ENCODE measurements at places on chromosomes 13 and 19. TPM values are rescaled to one million over a fixed set of nuclear protein-coding genes. Genes with fewer than 3 reads are reported as not detected.

GRCh38 chr19:5046339-5047039 lies 77.6 kb downstream of the KDM4B start:
- DNase-seq: no peak

DNA sequence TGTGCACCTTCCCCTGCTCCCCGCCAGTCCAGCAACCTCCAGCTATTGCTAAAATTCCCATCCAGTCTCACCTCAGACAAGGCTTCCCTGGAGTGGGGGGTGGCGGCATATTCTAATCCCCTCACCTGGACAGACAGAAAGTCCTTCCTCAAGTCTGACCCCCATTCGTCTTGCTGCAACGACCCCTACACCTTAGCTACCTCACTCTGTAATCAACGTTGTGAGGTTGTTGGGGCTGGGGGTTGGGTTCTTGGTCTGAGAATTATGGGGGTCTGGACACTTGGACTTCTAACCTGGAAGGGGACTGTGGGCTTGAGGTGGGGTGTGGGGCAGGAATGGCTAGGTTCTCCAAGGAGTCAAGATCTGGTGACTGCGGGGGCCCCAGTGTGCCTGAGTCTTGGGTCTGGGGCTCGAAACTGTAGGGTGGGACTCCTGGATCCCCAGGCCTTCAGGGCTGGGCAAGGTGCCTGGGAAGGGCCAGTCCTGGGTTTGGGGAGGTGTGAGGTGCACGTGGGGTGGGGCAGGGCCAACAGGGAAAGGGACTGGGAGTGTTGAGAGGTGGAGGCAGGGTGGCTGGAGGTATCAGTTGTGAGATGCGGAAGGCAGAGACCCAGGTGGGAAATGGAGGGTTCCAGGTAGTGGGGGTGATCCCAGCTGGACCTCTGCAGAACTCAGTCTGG lies 1.3 kb downstream of the FOXA3 start:
- DNase-seq: no peak

DNA sequence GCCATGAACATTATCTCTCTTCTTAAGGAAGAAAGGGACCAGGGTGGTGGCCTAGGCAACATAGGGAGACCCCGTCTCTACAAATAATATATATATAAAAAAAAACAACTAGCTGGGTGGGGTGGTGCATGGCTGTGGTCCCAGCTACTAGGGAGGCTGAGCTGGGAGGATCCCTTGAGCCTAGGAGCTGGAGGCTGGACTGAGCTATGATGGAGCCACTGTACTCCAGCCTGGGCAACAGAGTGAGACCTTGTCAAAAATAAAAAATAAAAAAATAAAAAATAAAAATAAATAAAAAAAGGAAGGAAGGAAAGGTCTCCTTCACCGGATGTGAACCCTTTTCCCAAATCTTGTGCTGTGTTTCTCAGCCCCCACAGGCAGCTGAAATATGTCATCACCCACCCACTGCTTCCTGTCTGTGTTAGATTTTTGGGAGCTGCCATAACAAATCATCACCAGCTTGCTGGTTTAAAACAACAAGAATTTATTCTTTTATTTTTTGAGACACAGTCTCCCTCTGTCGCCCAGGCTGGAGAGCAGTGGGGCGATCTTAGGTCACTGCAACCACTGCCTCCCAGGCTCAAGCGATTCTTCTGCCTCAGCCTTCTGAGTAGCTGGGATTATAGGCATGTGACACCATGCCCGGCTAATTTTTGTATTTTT lies 9.5 kb upstream of the TSPAN16 start:
- DNase-seq: no peak

GRCh38 chr13:91368676-91369440 lies 21.4 kb downstream of the MIR17HG start:
- DNase-seq: no peak

ZNF544 gene
- 17.6 TPM for polyA plus RNA-seq

WTIP gene
- 24.1 TPM for polyA plus RNA-seq

FUT6 gene
- not detected for polyA plus RNA-seq

GRCh38 chr13:78198821-78199220 lies 280.2 kb upstream of the EDNRB start:
- no peak for DNase-seq

GRCh38 chr19:5006821-5007220 lies 37.9 kb downstream of the KDM4B start:
- DNase-seq: no peak

DNA sequence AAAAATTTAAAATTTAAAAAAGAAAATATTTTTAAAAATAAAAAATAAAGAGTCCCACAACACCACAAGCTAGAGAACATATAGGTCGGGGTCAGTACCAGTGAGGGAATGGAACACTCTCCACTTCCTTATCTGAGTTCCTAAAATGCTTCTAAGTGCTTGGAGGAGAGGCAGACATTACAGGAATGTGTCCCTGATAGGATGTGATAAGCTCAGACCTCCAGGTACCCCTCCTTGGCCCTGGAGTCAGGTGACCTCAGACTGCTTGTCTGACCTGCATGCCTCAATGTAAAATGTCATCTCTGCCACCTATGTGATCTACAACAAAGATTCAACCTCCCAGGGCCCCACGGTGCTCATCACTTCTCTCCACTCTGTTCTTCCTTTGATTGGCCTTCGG lies 2.8 kb downstream of the ZNF814 start:
- DNase-seq: no peak

PSG1 gene
- polyA plus RNA-seq: not detected

DNA sequence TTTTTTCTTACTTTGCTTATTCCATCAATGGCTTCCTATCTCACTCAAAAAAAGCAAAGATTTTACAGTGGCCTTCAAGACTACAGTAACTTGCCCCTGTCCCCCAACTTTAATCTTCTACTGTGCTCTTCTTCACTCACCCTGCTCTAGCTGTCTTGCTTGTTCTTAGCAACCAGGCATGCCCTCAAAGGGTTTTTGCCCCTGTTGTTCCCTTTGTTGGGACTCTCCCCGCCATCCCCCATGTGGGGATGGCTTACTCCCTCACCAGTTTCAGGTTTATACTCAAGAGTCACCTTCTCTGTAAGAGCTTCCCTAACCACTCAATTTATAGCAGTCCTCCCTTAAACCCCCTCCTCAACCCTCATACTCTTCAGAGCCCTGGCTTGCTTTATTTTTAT lies 5.4 kb downstream of the MTMR6 start:
- DNase-seq: no peak

- no peak for DNase-seq
Measured at GRCh38 chr13:110070046-110070445, 236.9 kb downstream of the COL4A1 start.

ZNF837 gene
- polyA plus RNA-seq: 1.6 TPM

AKAP11 gene
- polyA plus RNA-seq: 19.4 TPM

DNA sequence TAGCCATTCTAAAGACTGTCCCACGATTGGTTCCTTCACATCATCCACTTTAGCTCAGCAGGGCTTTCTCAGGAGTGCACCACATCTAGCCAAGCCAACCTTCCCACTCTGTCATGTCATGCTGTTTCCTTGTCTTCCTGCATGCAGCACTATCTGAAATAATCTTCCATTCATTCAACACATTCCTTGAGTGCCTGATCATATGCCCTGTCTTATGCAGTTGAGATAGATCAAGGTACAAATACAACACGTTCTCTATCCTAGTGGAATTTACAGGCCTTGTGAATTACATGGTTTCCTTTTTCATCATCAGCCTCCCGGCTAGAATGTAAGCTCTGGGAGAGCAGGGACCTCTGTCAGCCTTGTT lies 6.8 kb upstream of the MRPS31 start:
- DNase-seq: no peak

TMEM238 gene
- polyA plus RNA-seq: 0.32 TPM

All from hindlimb muscle (tissue), 1 donor.